Bronchial smooth muscle cell (primary cell): ENCODE measurements at places on chromosomes 3 and 15. TPM values are rescaled to one million over a fixed set of nuclear protein-coding genes. Genes with fewer than 3 reads are reported as not detected.

ECE2 gene
- total RNA-seq: not detected in 2 replicates

ENTPD3 gene
- under 0.01 and 0.09 TPM in 2 replicates for total RNA-seq

MED12L gene
- 0.09 and 0.47 TPM in 2 replicates for total RNA-seq

JAGN1 gene
- total RNA-seq: 26.3 and 43.4 TPM in 2 replicates

RAB6B gene
- total RNA-seq: 0.16 and 0.52 TPM in 2 replicates

THPO gene
- 0.16 and 0.52 TPM in 2 replicates for total RNA-seq

ZNF197 gene
- total RNA-seq: 17.8 and 19.4 TPM in 2 replicates

RASL12 gene
- total RNA-seq: 31.7 and 58.0 TPM in 2 replicates

RPSA gene
- 1,881 and 1,898 TPM in 2 replicates for total RNA-seq

IGDCC3 gene
- not detected in 2 replicates for total RNA-seq

ALCAM gene
- total RNA-seq: 37.7 and 44.0 TPM in 2 replicates

EPHA3 gene
- total RNA-seq: 0.09 and 0.16 TPM in 2 replicates

CCDC39 gene
- under 0.01 and 0.52 TPM in 2 replicates for total RNA-seq

SRGAP3 gene
- total RNA-seq: 6.0 and 9.8 TPM in 2 replicates

FOXB1 gene
- total RNA-seq: not detected in 2 replicates

SIDT1 gene
- not detected in 2 replicates for total RNA-seq

TMEM212 gene
- total RNA-seq: not detected in 2 replicates

GNAT1 gene
- total RNA-seq: not detected in 2 replicates

GOLGA6L24 gene
- not detected in 2 replicates for total RNA-seq

ROBO1 gene
- 66.8 and 69.5 TPM in 2 replicates for total RNA-seq

NEK10 gene
- total RNA-seq: 16.7 and 41.3 TPM in 2 replicates

PTX3 gene
- total RNA-seq: 89.6 and 107 TPM in 2 replicates

C15orf62 gene
- total RNA-seq: under 0.01 TPM in 1 of 2 replicates, not detected in the other

GABRA5 gene
- total RNA-seq: not detected in 2 replicates

ADAMTS7 gene
- 1.1 and 4.1 TPM in 2 replicates for total RNA-seq

GUCA1C gene
- total RNA-seq: not detected in 2 replicates

CD200R1 gene
- total RNA-seq: 0.09 and 0.16 TPM in 2 replicates

CA12 gene
- total RNA-seq: 47.5 and 101 TPM in 2 replicates

DAPK2 gene
- 1.2 and 2.4 TPM in 2 replicates for total RNA-seq

TLR9 gene
- total RNA-seq: under 0.01 and 0.09 TPM in 2 replicates

IFT80 gene
- 51.5 and 69.0 TPM in 2 replicates for total RNA-seq

CTXN2 gene
- total RNA-seq: not detected in 2 replicates

PAK6 gene
- total RNA-seq: under 0.01 and 0.16 TPM in 2 replicates

IMPG2 gene
- 0.32 and 0.86 TPM in 2 replicates for total RNA-seq

IDH3A gene
- 15.8 and 18.5 TPM in 2 replicates for total RNA-seq

FGF7 gene
- 393 and 762 TPM in 2 replicates for total RNA-seq
